ENCODE measurements at places on chromosomes 2 and 18.

GRCh38 chr2:123165616-123166015 is 859.5 kb upstream of the CNTNAP5 start:
- no peak for DNase-seq

DNA sequence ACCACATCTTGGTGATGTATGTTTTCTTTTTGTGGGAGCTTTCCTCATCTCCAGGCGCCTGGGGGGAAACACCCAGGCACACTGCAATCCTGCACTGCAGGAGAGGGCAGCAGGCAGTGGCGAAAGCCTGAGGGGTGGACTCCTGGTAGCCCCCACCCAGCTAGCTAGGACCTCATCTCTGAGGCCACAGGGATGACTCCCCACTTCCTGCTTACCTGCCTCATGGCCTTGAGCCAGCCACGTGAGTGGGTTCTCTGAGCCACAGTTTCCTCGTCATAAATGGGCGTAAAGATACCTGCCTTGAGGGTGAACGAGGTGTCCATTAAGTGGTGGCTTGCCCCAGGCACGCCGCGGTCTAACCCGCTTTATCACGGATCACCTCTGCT is 19.1 kb downstream of the TRAF3IP1 start:
- no peak for DNase-seq

GRCh38 chr2:130336877-130337734 is 5.6 kb upstream of the IMP4 start:
- no peak for DNase-seq

DNA sequence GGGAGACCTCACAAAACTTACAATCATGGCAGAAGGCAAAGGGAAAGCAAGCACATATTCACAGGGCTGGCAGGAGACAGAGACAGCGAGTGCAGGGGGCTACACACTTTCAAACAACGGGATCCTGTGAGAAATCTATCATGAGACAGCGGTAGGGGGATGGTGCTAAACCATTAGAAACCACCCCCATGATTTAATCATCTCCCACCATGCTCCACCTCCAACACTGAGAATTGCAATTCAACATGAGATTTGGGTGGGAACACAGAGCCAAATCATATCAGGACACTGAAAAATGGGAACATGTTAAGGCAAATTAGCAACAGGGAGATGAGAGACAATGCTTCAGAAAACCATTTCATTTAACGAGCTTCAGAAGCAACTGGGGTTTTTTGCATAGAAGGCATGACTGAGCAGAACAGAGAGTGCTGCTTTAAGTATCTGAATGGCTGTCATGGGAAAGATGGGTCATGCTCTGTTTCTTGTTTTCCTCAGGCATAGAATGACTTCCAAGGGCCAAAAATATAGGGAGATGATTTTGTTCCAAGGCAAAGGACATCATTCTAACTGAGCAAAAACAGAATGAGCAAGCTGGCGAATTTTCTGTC is 100.8 kb upstream of the MAP2 start:
- DNase-seq: no peak

- no peak for DNase-seq
These were observed 1.1 kb upstream of the TTR start for GRCh38 chr18:31590570-31590969.

DNA sequence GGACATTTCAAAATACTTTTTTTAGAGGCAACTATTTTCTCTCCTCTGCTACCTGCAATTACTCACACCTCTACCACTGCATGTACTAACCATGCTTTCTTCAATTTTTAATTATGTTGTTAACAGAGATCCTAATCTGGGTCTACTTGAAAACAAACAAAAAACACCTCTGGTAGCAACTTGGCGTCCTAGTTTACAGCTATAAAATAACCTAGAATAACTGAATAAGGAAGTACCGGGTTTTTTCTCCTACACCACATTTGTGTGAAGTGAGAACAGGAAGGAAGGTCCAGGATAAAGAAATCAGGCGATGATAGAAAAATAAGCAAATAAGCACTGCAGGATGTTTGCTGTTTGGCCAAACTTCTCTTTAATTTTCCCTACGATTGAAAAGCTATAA is 633.5 kb downstream of the LRP1B start:
- no peak for DNase-seq

DNA sequence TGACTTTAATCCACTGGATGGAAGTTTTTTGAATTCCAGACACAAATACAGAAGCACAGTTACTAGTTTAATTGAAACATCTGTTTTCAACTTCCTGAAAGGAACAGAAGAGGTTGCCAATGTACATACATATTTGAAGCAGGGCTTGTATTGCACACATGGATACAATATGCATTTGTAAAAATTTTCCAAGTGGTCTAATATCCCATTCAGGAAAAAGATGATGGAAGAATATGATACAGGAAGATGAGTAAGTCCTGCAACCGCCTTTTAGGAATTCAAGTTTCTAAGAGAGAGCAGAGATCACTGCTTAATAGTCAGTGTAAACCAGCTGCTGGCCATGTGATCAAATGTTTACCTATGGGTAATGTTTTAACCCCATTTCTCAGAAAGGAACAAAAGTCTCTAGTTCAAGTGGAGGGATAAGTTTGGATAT is 265.4 kb downstream of the TRIB2 start:
- DNase-seq: no peak

- no peak for DNase-seq
These were observed 57.3 kb downstream of the TMEFF2 start for GRCh38 chr2:192137451-192137850.

GRCh38 chr2:99631700-99632099 is 141.9 kb upstream of the REV1 start:
- DNase-seq: no peak

DNA sequence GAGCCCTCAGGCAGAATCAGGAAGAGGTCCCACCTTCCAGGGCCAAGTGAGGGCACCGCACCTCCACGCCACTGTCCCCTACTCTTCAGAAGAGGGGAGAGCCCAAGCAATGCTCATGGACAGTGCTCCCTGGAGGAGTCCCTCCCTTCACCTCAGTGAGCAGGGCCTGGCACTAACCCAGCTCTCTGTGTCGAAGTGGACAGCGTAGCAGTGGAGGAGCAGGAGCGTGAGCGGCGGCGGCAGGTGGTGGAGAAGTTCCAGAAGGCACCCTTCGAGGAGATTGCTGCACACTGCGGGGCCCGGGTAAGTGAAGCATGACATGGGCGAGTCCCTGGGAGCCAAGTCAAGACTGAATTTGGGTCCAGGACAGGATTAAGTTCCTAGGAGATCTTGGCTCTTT is 16.7 kb downstream of the POMC start:
- no peak for DNase-seq

- no peak for DNase-seq
These were observed 167.4 kb downstream of the CAPN13 start for GRCh38 chr2:30639836-30640235.

DNA sequence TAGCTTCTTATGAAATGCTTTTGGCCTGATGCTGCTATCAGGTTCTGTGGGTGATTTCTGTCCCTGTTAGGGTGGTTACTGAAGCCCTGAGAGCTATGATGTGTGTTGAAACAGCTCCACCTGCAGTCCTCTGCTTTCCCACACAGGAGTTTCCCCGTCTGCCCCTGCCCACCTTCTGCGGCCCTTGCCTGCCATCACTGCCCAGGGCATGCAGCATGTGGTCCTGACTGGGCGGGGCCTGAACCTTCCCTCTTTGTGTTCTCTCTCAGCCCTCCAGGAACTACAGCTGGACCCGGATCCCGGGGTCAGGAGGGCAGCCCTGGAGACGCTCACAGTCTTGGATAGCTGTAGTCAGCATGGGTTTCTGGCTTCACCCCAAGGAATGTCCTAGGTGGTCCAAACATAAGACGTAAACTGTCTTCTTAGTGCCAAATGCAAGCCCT is 21.4 kb downstream of the HJURP start:
- DNase-seq: no peak

DNA sequence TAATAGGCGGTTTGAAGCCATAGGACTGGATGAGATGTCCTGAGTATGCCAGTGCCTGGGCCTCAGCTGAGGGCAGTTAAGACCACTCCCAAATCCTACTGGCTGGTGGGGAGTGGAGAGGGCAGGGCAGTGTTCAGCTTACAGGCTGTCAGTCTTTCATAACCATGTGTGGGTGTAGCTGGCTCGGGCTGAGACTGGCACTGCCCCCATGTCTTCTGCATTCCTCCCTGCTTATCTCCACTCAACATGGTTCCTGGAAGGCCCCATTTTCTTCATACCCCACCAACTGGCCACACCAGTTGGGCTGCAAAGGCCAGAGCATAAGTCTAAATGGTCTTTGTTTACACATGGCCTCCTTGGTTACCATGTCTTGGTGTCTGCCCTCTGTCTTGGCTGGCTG is 17.2 kb upstream of the IL37 start:
- no peak for DNase-seq

DNA sequence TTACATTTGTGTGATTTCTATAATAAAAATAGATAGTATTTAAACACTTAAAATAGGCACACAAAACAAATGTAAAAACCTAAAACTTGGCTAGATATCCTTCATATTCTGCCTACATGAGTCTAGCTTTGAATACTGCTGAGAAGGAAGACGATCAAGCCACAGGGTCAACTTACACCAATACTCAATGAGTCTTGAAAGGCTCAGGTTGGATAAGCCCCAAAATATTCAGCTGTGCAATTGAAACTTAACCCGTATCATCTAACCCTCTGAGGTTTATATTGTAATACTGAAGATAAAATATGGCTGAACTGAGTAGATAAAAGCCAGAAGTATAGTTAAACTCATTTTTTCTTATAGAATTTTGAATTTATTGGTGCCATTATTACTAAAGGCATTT is 313.0 kb upstream of the NRXN1 start:
- no peak for DNase-seq

DNA sequence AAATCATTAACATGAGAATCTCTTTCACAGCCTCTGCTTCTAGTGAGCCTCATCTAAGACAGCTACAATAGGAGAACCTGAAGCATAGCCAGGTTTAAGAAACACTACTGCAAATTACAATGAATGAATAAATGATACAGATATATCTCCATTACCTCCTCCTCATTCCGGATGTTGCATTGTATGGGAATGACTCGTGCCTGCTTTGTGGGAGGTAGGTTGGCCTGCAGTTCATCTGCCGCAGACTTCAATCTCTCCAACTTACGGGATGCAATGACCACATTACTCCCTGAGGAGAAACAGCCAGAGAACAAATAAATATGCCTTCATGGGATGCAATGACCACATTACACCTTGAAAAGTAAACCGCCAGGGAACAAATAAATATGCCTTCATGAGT is 15.4 kb downstream of the PECR start:
- no peak for DNase-seq

GRCh38 chr2:20190170-20190569 is 34.8 kb downstream of the SDC1 start:
- no peak for DNase-seq

GRCh38 chr2:121058852-121059558 is 226.0 kb downstream of the TFCP2L1 start:
- no peak for DNase-seq

DNA sequence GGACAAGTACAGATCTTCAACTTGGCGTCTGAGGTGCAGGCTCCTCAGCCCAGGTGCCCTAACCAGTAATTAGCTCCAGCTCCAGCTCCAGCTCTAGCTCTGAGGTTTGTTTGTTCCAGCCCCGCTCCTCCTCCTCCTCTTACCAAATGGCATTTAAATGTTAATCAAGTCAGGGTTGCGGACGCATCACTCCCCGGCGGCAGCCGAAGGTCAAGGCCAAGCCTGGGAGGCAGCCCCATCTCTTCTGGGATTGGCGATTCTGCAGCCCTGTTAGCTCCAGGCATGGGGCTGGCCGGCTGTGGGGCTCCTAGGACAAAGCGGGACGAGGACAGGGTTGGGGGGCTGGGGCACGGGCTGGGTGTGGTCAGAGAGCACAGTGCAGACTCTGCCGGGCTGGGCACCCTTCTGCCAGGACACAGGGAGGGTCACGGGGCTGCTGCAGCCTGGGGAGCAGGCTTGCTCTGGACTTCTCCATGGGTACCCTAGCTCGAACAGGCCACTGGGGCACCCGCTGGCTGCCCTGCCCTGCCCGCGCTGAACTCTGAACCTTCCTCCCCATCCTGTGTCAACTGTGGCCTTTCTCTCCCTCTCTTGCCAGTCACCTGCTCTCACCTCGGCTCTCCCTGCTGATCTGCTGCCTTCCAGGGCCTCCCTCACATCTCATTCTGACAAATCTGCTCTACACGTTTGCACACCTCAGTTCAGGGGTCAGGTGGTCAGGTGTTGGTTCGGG is 203.3 kb downstream of the CELF4 start:
- DNase-seq: no peak

DNA sequence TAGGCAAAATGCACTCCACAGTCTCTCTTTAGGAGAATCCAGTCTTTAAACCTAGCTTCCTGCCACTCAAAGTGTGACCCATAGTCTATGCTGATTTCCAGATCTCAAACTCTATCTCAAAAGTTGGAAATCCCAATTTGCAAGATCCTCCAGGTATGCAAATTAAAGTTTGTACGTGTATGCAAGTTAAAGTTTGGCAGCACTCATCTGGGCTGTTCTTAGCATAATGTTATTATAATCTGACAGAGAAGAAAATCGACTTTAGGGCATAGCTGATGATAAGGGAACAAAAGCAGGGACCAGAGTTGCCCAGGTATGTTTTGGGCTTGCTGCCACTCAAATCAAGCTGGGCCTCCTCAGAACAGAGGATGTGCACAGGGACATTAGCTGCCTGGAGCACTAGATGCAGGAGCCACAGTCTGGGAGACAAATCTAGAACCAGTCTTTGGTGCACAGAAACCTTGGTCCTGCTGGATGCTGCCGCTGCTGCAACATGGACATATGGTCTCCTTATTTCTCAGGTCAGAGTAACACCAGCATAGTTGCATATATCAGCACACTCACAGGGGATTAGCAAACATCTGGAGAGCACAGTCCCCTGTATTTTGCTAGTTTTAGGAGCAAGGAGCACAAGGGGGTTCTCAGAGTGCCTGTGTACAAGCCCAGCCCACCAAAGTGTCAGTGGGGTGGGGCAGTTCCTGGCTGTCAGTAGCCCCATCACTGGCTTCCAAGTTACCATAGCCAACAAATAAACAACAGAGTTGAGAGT is 242.6 kb downstream of the TTC32 start:
- DNase-seq: no peak

GRCh38 chr2:221571551-221572218 is 419 bp downstream of the EPHA4 start:
- no peak for DNase-seq

DNA sequence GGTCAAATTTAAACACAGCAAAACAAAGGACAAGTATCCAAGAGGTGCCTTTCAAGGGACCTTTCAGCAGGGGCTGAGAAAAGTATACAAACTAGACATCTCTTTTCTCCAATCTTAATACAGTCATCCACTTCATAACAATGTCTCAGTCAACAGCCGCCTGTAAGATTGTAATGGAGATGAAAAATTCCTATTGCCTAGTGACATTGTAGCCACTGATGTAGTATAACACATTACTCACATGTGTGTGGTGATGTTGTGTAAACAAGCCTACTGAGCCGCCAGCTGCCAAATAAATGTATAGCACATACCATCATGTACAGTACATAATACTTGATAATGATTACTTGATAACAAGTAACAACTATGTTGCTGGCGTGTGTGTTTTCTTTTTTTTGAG is 31.0 kb downstream of the VIT start:
- DNase-seq: no peak

DNA sequence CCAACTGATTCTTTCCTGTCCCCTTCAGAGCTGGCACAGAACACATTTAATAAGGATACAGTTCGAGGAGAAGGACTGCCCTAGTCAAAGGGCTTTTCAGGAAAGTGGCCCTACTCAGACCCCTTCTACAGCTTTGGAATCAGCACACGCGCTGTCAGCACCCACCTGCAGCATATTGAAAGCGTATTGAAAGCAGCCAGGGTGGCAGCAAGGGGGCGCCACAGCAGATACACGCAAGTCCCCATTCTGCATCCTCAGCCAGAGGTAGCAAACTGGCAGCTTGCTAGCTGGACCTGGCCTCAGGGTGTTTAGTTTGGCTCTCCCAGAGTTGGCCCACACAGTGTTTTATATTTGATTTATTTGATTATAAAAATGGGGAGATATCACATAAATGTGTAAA is 101.0 kb upstream of the NT5C1B start:
- DNase-seq: no peak

Measured in stimulated activated CD4-positive, alpha-beta T cell treated with anti-CD3 and anti-CD28 coated beads, Interleukin-1b, Interleukin-23, amount 100 ng/mL, for 1 hour (primary cell).